ENCODE measurements at places on chromosomes 2 and 18.

- no peak for DNase-seq
These were observed 181.0 kb upstream of the ETAA1 start for GRCh38 chr2:67216103-67216502.

DNA sequence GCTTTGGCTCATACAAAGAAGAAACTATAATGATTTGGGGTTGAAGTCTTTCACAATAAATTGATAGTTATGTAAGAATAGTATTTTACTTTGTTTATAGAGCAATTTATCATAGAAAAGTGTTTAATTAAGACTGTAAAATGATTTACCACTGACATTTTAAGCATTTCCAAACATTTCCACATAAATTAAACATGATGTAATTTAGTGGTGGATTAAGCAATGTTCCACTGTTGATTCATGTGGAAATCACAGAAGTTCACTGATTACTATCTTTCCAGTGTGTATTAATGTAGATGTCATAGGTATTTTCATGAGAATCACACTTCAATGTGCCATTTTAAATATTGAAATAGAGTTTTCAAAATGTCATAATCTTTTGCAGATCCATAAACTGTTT is 40.1 kb upstream of the GRB14 start:
- DNase-seq, result no peak

DNA sequence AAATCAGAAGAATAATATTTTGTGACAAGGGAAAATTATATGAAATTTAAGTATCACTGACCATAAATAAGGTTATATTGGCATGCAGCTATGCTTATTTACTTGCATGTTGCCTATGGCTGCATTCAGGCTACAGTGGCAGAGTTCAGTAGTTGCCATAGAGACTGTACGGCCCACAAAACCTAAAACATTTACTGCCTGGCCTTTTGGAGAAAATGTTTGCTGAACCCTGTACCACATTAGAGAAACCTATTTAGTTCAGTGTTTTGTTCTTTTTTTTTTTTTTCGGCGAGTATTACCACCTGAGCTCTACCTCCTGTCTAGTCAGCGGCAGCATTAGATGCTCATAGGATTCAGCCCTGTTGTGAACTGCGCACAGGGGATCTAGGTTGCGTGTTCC is 163.7 kb downstream of the MCFD2 start:
- no peak for DNase-seq

DNA sequence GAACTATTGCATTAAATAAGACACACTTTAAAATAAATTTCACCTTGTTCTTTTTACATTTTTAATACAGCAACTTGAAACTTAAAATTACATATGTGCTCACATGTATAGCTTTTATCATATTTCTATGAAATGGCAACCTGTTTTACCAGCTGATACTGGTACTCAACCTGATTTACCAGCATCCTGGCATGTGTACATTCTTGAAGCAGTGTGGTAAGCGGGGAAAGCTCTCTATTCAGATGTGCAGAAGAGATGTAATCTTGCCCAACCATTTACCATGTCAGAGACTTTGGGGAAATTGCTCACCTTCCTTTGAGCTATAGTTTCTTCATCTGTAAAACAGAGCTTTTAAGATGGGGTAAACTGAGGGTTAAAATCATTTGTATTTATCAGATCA is 133.2 kb downstream of the CCDC148 start:
- DNase-seq, result no peak

Measured in NCI-H748 treated with DMSO at 0.1 percent for 48 hours (cell line).